K562 (cell line): ENCODE measurements at places on chromosomes 2 and 18. TPM values are rescaled to one million over a fixed set of nuclear protein-coding genes. Genes with fewer than 3 reads are reported as not detected.
A peak's percentile ranks its signal among the peaks of the same experiment; 100 is the strongest.

- peak; percentile 46 for DNase-seq
Measured at GRCh38 chr2:60707750-60708371, 48.2 kb upstream of the PAPOLG start.

GRCh38 chr18:74895686-74896085 is 298.0 kb downstream of the ZNF407 start:
- no peak for DNase-seq

- no peak for DNase-seq
Measured at GRCh38 chr2:38650717-38651116, 15.2 kb upstream of the GALM start.

DNA sequence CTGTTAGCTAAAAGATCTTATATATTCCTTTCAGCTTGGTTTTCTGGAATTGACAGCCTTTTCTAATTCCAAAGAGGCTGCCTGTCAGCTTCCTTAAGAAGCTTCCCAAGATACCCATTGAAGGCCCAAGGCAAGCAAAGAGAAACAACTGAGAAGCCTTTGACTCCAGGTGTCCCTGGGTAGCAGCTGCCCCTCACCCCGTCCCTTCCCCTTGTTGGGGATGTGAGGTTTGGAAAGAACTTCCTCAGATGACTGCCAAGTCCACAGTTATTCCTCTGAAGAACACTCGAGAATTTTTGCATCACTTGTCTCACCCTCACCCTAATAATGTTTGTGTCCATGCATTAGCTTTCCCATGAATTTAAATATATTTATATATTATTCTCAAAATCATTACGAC is 13.3 kb downstream of the MAPRE3 start:
- no peak for DNase-seq

DNA sequence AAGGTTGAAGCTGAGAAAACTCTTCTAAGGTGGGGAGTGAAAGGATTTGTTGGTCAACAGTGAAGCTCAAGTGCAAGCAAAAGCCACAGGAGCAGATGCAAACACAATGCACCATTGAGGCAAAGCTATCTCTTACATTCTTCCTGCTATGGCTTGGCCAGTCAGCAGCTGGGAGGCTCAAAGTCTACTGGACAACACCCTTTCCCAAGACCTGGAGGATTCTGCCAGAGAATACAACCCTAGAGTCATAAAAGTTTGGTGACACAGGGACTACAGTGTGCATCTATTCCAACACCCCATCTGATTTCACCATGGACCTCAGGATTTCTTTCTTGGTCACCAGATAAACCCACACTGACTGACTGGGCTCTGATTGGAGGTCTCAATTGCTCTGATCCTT is 342.0 kb downstream of the HRH4 start:
- no peak for DNase-seq

- no peak for DNase-seq
Measured at GRCh38 chr18:9756933-9757470, 48.9 kb downstream of the RAB31 start.

- no peak for DNase-seq
Measured at GRCh38 chr2:188970211-188970610, 4.0 kb upstream of the COL3A1 start.

DNA sequence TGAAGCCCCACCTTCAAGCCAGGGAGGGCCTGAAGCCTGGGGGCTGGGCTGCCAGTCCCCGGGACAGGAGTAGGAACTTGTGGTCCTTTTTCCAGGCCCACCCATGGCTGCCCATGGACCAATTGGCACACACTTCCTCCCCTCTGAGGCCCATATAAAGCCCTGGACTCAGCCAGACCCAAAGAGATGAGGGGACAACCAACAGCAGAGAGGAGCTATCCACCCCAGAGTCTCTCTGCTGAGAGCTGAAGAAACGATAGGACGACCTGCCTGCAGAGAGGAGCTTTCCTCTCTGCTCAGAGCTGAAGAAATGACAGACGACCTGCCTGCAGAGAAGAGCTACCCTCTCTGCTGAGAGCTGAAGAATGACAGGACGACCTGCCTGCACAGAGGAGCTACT is 43.8 kb upstream of the PEX13 start:
- no peak for DNase-seq

- no peak for DNase-seq
Measured at GRCh38 chr2:80517316-80517715, 212.8 kb upstream of the LRRTM1 start.

DNA sequence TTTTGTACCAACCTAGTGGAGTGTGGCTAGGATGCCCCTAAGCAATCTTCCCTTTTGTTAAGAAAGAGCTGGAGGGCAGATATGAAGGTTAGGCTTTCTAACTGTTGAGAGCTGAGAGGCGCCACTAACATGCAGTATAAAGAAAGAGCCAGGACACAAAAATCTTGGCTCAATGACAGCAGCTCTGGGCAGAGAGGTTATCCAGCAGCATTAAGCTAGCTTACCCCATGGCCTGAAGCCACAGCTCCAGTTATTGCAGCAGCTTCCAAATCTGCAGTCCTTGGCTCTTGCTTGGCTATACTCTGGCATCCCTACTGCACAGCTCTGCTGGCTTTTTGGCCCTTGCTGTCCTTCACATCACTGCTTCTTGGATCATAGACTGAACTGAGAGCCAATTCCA is 213.4 kb downstream of the GPD2 start:
- DNase-seq: no peak

DNA sequence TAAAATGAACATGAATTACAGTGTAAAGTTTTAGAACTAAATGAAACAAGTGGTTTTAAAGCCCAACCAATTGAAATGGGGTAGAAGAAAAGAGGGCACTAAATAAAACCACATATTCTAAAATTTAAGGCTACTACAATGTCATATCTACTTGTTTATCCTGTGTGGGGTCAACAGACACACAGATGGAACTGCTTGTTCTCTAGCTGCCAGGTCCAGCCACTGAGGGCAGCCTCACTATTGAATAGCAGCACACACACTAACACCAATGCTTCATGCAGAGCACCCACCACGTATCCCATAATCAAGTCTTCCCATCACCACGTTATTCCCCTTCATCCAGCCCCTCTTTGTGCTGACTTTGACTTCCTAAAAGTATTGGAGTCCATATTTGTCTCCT is 88.1 kb downstream of the SPIRE1 start:
- no peak for DNase-seq

DNA sequence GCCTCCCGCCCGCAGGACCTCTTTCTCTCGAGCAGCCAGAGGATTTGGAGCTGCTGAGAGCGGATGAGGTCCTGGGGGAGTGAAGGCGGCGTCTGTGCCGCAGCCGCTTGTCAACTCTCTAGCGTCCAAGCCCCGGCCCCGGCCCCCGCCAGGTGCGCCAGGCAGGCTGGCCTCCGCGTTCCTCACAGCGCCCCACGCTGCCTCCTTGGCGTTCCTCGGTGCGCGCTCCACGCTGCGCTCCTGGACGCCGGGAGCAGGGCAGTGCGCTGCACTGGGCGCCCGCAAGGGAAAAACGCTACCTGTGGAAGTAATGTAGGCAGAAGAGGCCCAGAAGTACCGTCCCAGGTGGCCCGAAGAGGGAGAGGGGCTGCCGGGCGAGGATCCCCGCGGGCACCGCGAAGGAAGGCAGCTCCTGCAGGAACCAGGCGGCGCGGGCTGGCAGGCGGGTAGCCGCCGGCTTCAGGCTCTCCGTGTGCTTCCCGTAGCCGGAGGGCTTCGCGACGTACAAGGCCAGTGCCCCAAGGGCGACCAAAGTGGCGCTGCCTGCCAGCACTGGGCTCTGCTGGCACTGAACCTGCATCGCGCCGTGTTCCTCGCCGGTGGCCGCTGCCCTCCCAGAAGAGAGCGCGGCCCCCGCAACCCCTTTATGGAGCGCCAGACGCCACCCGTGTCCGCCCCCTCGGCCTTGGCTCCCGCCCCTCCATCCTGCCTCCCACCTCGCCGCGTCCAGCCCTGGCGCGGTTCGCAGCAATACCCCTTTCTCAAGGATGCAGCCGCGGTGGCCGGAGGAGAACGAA is at the start of gene SRD5A2:
TSS of gene SRD5A2 (minus strand) at position 618 of the 797 bp plus-strand sequence. CDS start at position 580, 38 bp downstream.
- no peak for DNase-seq

- no peak for DNase-seq
Measured at GRCh38 chr2:199011908-199012307, 445.8 kb downstream of the SATB2 start.

- no peak for DNase-seq
Measured at GRCh38 chr2:111113838-111114237, 6.9 kb upstream of the BCL2L11 start.

- DNase-seq: no peak
Measured at GRCh38 chr2:192729369-192729768, 534.6 kb upstream of the TMEFF2 start.

- DNase-seq: no peak
Measured at GRCh38 chr2:5990086-5990485, 297.9 kb downstream of the SOX11 start.

DNA sequence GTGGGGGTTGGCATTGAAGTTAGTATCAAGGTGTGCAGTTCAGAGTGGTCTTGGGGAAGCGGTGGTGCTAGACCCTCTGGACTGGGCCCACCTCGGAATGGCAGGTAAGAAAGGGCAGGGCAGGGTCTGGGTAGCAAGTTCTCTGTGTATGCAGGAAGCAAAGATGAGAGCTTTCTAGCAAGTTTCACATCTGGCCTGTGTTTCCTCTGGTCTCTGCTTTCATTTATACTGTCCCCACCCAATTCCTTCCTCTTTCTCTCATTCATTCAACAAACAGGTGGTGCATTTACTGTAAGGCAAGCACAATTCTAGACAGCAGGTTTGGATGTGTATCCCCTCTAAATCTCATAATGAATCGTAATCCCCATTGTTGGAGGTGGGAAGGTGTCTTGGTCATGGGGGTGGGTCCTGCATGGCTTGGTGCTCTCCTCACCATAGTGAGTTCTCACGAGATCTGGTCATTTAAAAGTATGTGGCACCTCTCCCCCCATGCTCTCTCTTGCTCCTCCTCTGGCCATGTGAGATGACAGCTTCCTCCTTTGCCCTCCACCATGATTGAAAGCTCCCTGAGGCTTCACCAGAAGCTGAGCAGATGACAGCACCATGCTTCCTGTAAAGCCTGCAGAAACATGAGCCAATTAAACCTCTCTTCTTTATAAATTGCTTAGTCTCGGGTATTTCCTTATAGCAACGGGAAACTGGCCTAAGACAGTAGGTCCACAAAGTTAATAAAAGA is 51.8 kb downstream of the PKDCC start:
- DNase-seq: no peak

GRCh38 chr2:866009-866680 is 84.5 kb upstream of the SNTG2 start:
- no peak for DNase-seq

GRCh38 chr2:189191766-189192165 is 12.2 kb upstream of the COL5A2 start:
- DNase-seq: no peak

GRCh38 chr2:186871881-186872280 is 22.9 kb upstream of the ZSWIM2 start:
- DNase-seq: no peak

DNA sequence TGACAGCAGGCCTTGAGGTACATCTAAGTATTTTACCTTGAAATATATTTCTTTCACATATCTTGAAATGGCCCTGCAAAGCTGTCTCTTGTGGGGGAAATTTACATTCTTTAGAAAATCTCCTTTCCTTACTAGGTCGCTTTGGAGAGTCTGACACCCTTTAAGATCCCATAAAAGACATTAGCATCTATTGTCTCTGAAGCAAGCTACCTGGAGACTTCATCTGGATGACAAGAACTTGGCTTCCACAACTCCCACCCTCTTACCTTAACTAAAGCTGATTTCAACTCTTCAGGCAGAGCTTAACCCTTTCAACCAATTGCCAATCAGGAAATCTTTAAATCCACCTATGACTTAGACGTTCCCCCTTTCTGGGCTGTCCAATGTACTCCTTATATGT is 219.3 kb downstream of the PIEZO2 start:
- no peak for DNase-seq

DNA sequence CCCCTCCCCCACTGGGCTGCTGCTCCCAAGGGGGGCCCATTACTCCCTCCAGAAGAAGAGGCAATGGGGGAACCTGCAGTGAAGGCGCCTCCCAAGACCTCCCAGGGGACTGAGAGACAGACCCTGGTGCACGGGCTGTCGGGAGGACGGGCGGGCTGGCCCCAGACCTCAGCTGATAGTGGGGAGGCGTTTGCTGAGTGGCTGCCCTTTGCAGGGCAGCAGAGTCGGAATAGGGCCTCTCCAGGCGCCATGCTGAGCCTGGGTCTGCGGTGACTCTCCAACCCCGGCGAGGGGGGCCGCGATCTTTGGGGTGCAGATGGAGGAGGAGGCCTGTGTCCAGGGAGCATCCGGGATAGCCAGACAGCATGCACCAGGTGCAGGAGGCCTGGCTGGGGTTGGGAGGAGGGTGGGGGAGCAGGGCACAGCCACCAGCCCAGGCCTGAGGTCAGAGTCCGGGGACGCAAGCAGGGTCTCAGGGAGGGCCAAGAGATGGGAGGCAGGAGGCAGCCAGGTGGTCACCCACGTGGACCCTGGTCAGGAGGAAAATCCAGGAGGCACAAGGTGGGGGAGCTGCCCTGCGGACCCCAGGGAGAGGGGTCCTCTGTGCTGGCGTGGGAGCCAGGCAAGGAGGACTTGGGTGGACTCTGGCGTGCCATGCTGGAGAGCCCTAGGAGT is 11.0 kb downstream of the CROCC2 start:
- DNase-seq: no peak

DNA sequence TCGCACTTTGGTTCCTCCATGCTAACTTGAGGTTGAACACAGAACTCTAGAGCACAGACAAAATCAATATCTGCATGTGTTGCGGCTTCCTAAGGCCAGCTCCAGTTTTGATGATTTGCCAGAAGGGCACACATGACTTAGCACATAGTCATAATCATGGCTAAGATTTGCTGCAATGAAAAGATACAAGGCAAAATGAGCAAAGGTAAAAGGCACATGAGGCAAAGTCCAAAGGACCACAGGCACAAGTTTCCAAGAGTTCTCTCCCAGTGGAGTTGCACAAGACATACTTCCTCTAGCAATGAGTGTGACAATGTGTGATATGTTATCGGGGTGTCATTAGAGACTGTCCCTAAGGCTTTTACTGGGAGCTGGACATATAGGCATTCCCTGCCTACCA is 24.2 kb upstream of the CXXC1 start:
- no peak for DNase-seq

DNA sequence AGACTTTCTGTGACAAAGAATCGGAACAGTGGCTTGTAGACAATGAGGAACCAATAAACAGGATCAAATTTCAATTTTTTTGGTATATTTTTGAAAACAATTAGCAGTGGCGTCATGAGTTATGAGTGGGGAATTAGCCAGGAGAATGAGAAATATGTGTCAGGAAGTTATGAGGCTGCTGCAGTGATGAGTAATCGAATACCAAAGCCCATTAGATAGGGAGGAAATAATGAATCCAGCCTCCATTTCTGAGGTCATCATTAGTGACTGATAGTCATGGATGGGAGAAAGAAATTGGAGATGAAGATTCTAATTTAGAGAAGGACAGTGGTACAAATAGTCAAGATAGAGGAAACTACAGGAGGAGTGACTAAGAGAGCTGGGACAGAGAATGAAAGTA is 673.1 kb upstream of the VRK2 start:
- no peak for DNase-seq

GRCh38 chr2:185817991-185818390 is 79.4 kb downstream of the FSIP2 start:
- no peak for DNase-seq

GRCh38 chr2:68658266-68658665 is 14.9 kb downstream of the PROKR1 start:
- no peak for DNase-seq

The IL37 gene
- not detected in 2 replicates for polyA plus RNA-seq

The SKOR2 gene
- not detected in 2 replicates for polyA plus RNA-seq

The CSRNP3 gene
- polyA plus RNA-seq: not detected in 2 replicates

The CYRIA gene
- 1.3 and 3.0 TPM in 2 replicates for polyA plus RNA-seq

The UGT1A3 gene
- not detected in 2 replicates for polyA plus RNA-seq

The RAPGEF4 gene
- not detected in 2 replicates for polyA plus RNA-seq

The SPAG16 gene
- polyA plus RNA-seq: 5.0 and 5.9 TPM in 2 replicates

The MC2R gene
- polyA plus RNA-seq: not detected in 2 replicates

The RAB6C gene
- not detected in 2 replicates for polyA plus RNA-seq

The FAM117B gene
- 1.7 and 2.3 TPM in 2 replicates for polyA plus RNA-seq
